ENCODE measurements at places on chromosomes 3 and 15.

DNA sequence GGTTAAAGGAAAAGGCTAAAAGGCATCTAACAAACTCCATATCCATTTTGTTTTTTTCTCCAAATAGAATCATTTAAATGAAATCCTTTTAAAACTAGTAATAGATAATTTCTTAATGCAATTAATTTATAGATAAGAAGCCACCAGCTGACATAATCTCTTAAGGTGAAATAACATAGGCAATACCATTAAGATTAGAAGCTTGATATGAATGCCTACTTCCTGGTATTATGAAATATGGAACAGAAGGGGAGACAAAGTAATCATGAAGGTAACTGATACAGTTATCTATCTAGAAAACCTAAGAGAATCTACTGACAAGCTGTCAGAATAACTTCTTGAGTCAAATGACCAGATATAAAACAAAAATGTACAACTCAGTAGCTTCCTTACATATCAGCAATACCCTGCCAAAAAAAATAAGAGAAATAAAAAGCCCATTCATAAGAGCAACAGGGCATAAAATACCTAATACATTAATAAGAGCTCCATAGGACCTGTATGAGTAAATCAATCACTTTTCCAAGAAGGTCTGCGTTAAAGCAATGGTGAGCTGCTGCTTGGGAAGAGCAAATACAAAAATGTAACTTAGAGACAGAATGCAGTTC is 10.7 kb downstream of the EHD4 start:
- DNase-seq: no peak

DNA sequence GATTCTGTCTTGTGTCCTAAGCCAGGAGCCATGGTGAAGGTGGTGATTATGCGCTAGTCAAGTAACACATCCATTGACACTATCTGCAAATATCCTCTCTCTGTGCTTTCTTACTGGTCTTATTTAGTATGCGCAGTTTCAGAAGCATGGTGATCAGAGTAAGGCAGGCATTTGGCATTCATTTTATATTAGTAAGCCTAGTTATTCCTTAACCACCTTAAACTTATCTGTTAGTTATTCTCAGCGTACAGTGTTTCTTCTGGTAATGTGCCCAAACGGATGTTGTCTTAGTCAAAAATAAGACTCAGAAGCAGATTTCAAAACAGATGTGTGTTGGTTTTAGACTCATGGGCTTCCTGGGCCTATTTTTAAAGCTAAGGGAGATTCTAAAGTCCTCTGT is 329.2 kb downstream of the GRM7 start:
- no peak for DNase-seq

- no peak for DNase-seq
Measured at GRCh38 chr15:77112838-77113504, 42.1 kb upstream of the TSPAN3 start.

- peak; percentile 74 for DNase-seq
Measured at GRCh38 chr3:194773216-194773615, 87.5 kb downstream of the FAM43A start.

All from M059J (cell line).